ENCODE measurements at places on chromosomes 7 and 10. TPM values are rescaled to one million over a fixed set of nuclear protein-coding genes. Genes with fewer than 3 reads are reported as not detected.

DNA sequence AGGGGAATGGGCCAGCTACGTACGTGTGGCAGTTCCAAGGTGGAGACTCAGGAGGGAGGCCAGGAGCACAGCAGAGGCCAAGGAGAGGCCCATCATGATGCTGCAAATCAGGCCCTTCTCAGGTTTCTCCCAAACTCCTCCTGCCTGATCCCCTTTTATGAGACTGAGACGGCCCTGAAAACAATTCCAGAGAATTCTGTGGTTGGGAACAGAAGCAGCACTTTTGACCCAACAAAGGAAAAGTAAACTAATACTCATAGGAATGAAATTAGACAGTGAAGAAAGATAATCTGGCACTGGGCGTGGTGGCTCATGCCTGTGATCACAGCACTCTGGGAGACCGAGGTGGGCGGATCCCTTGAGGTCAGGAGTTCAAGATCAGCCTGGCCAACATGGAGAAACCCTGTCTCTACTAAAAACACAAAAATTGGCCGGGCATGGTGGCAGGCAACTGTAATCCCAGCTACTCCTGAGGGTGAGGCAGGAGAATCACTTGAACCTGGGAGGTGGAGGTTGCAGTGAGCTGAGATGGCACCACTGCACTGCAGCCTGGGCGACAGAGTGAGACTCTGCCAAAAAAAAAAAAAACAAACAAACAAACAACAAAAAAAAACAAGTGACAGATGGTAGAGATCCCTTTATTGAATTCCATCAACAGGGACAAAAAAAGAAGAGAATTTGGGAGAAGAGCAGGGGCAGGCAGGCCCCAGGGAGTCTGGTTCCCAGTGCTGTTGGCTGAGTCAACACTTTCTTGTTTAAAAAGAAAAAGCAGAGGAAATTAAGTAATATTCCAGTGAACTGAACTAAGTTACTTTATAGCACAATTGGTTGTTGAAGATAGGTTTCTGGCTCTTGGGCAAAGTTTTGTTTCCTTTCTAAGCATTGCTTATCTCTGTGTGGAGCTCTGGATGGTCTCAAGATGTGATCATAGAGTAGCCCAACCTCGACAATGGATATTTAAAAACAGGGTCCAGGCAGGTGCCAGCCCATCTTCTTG is at the start of gene CCL26:
Gene CCL26 (minus strand): TSS at position 131 of the 997 bp plus-strand sequence. CDS start 35 bp downstream, at position 96.
- H3K4me3 ChIP-seq: no peak within 1 kb of the TSS
- peaks cover 3% of the 10 kb centered on the region for H3K36me3 ChIP-seq
- no peaks in the 10 kb centered on the region for H3K27me3 ChIP-seq
- no peak for DNase-seq
- no peak within 1 kb of the TSS for H3K27ac ChIP-seq
- H3K4me1 ChIP-seq: no peaks in the 10 kb centered on the region

DNA sequence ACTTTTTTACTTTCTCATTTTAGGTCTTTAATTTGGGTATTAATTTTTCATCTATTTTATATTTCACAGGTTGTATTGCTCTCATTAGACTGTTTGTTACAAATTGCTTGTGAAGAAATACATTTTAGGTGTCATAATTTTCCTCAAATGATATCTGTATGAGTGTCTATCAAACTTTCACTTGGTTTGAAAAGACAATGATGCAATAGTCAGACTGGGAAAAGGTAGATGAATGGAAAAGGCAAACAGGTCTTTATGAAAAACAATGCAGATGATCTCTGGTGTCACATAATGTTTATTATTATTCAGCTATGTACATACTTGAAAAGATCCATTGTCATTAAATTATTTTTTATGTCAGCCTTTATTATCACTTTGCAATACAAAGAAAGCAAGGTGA is 80.2 kb downstream of the PTPRZ1 start:
- peaks cover 12% of the 10 kb centered on the region for H3K4me1 ChIP-seq
- no peaks in the 10 kb centered on the region for H3K27me3 ChIP-seq
- no peak for DNase-seq

Gene CYP2C19
- not detected for total RNA-seq

DNA sequence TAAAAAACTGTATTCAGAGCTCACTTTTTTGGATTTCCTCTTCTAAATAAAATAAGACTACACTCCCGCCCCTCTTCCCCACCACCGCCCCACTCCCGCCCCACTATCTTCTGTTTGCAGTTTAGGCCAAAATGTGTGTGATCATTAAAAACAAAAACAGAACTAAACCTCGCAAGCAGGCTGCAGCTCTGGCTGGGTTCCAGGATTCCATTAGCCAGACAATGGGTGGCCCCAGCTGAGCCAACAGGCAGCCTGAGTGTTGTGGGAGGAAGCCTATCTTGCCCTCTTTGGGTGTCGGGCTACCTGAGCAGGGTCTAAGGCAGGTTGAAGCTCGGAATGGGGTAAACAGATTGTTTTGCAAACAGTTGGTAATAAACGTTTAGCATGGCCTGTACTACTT is 41.7 kb downstream of the ARL4A start:
- DNase-seq: peak; percentile 79
- H3K36me3 ChIP-seq: no peaks in the 10 kb centered on the region
- H3K27ac ChIP-seq: no peak overlapping the region
- no peak overlapping the region for H3K4me3 ChIP-seq
- H3K4me1 ChIP-seq: no peaks in the 10 kb centered on the region

Gene PI4K2A
- total RNA-seq: 30.9 TPM

GRCh38 chr7:12759151-12759550 is 71.7 kb downstream of the ARL4A start:
- peaks cover 13% of the 10 kb centered on the region for H3K36me3 ChIP-seq
- H3K27me3 ChIP-seq: no peaks in the 10 kb centered on the region

DNA sequence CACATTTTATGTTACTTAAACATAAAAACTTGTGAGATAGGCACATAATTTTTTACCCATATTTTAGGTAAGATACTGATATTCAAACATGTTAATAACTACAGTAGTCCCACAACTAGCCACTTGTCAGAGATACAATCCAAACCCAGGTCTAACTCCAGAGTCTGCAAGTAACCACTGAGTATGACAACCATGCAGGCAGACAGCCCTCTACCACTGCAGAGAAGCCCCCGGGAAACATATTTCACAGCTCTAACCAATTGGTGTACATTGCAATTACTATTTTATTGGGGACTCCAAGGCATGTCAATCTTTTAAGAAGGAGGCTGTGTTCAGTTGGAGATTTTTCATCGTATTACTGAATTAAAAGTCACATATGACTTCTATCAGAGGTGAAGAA is 107.2 kb upstream of the FAM133B start:
- H3K4me3 ChIP-seq: no peak overlapping the region
- H3K4me1 ChIP-seq: no peaks in the 10 kb centered on the region
- H3K27me3 ChIP-seq: no peaks in the 10 kb centered on the region
- H3K36me3 ChIP-seq: no peaks in the 10 kb centered on the region
- no peak for DNase-seq
- no peak overlapping the region for H3K27ac ChIP-seq

- peaks cover under 1% of the 10 kb centered on the region for H3K4me1 ChIP-seq
- H3K27ac ChIP-seq: no peak overlapping the region
- DNase-seq: peak; percentile 69
These were observed 812 bp downstream of the DOCK1 start for GRCh38 chr10:126905776-126906703.

DNA sequence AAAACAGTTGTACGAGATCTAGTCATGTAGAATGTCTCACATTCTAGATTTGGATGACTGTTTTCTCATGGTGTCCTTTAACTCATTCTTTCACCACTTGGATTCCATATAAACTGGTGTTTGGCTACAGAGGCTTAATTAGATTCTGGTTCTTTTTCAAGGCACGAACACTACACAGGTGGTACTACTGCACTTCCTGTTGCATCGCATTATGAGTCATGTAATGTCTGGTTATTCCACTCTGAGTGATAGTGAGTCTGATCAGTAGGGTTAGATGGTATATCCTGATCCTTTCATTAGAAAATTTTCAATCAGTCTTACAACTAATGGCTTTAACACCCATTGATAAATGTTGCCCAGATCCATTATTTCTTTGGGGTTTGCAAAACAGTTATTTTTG is 11.2 kb upstream of the AKAP9 start:
- H3K36me3 ChIP-seq: no peaks in the 10 kb centered on the region
- H3K27ac ChIP-seq: no peak overlapping the region
- no peak overlapping the region for H3K4me3 ChIP-seq
- no peaks in the 10 kb centered on the region for H3K4me1 ChIP-seq
- H3K27me3 ChIP-seq: no peaks in the 10 kb centered on the region

DNA sequence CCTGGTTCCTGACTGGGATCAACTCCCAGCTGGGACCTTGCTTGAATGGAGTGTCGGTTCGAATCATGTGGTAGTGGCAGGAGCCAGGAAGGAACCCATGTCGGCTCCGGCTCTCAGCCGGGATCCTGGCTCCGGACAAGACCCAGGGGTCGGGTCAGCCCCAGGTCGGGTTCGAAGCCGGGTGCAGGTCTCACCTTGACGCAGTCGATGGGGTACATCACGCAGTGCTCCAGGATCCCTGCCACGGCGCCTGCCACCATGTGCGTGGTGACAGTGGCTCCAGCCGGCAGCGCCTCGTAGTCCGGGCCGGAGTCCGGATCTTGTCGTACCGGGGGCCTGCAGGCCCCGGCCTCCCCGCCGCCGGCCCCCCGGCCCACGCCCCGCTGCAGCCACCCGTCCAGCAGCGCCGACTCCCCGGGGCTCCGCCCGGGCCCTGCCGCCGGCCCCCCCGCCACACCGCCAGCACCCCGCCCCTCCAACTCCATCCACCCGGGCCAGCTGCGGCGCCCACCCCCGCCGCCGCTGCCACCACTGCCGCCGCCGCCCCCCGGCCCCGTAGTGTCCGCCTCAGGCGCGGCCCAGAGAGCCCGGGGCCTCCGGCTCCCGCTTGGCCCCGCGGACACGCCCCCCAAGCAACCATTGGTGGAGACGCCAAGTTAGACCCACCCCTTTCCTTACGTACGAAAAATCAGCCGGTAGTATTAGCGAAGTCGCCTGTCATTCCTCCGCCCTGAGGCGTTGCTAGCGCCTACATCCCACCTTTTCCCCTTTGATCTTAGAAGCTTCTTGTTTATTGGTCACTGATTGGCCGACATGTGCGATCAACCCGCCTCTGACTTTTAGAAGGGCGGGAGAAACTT is at the start of gene SLC25A28:
Gene SLC25A28 (minus strand): TSS at position 589 of the 860 bp plus-strand sequence. CDS start 104 bp downstream, at position 485.
- DNase-seq: peak; percentile 99
- H3K27ac ChIP-seq: peak within 1 kb of the TSS; percentile 4
- H3K36me3 ChIP-seq: no peaks in the 10 kb centered on the region
- no peaks in the 10 kb centered on the region for H3K27me3 ChIP-seq
- peak within 1 kb of the TSS; percentile 86 for H3K4me3 ChIP-seq

Gene TMEM273
- total RNA-seq: not detected

DNA sequence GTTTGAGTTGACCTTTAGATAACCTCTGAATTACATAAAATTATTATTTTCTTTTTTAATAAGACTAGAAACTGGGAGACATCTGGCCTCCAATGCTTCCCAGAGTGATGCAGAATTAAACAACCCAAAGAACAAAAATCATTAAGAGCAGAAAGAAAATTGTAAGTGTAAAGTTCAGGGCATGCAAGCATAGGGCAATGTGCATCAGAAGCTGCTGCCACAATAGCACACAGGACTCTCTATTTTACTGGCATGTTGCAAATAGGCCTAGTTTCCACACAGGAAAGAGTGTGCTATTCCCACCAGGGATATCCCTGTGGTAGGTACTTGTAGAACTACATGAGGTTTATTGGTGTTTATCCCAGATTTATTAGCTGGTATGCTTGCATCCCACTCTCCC is 20.5 kb upstream of the STEAP2 start:
- no peak overlapping the region for H3K27ac ChIP-seq
- peaks cover 9% of the 10 kb centered on the region for H3K36me3 ChIP-seq
- no peaks in the 10 kb centered on the region for H3K27me3 ChIP-seq
- DNase-seq: no peak
- no peak overlapping the region for H3K4me3 ChIP-seq

DNA sequence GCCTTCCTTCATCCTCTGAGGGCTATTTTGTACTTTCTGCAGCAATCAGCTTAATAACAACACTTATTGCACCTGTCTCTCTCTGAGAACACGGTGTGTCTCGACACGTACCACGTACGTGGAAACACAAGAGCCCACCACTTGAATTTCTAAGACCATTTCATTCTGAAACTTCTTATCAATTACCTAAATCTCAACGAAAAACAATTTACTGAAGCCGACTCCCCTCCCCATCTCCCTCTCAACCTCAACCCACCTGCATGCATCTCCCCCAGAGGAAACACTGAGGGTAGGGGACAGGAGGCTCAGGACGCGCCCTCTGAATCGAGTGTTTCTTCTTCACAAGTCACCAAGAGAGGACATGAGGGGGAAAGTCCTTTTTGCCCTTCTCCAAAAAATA is 278.6 kb downstream of the USP6NL start:
- H3K27me3 ChIP-seq: no peaks in the 10 kb centered on the region
- H3K36me3 ChIP-seq: no peaks in the 10 kb centered on the region
- H3K4me3 ChIP-seq: no peak overlapping the region
- H3K27ac ChIP-seq: no peak overlapping the region
- DNase-seq: no peak

DNA sequence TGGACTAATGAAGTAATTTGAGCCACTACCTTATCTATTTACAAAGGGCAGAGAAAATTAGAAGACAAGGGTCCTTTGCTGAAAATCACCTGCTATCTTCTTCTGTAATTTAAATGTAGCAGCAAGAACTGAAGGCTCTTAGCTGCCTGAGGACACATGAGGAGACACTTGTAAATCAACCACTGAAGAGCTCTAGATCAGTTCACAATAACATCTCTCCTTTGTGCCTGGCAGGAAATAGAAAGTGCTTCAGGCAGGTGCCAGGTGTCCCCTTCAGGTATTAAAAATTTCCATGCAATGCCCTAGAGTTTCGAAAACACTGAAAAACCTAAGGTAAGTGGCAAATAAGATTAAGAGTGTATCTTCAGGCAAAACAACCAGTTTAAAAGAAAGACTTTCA is 474.6 kb downstream of the GRM8 start:
- H3K36me3 ChIP-seq: no peaks in the 10 kb centered on the region
- peak; percentile 46 for DNase-seq
- no peaks in the 10 kb centered on the region for H3K4me1 ChIP-seq
- no peak overlapping the region for H3K27ac ChIP-seq

Gene ENTPD1
- 1.9 TPM for total RNA-seq

GRCh38 chr7:154720016-154720415 is 282.9 kb downstream of the PAXIP1 start:
- H3K27ac ChIP-seq: no peak overlapping the region
- no peak overlapping the region for H3K4me3 ChIP-seq
- no peaks in the 10 kb centered on the region for H3K4me1 ChIP-seq
- H3K36me3 ChIP-seq: no peaks in the 10 kb centered on the region

Gene SH2D4B
- total RNA-seq: not detected

- H3K27ac ChIP-seq: no peak overlapping the region
- H3K36me3 ChIP-seq: no peaks in the 10 kb centered on the region
- no peak overlapping the region for H3K4me3 ChIP-seq
- H3K4me1 ChIP-seq: no peaks in the 10 kb centered on the region
- H3K27me3 ChIP-seq: no peaks in the 10 kb centered on the region
These were observed 9.0 kb upstream of the BLVRA start for GRCh38 chr7:43749383-43749940.

- no peaks in the 10 kb centered on the region for H3K27me3 ChIP-seq
- no peaks in the 10 kb centered on the region for H3K36me3 ChIP-seq
- H3K4me1 ChIP-seq: 0 out of 2 replicates have a peak, but pooled peaks cover 2% of the 10 kb centered on the region
- no peak overlapping the region for H3K4me3 ChIP-seq
These were observed 66.7 kb downstream of the PAX2 start for GRCh38 chr10:100811752-100812750.

Gene CTAGE8
- 5.1 TPM for total RNA-seq

- H3K27me3 ChIP-seq: no peaks in the 10 kb centered on the region
- no peak overlapping the region for H3K4me3 ChIP-seq
- no peak for DNase-seq
These were observed 296.6 kb downstream of the HGF start for GRCh38 chr7:81473236-81473635.

Measured in H9 (cell line).